CD8-positive, alpha-beta memory T cell (primary cell): ENCODE measurements at places on chromosomes 1 and 21. TPM values are rescaled to one million over a fixed set of nuclear protein-coding genes. Genes with fewer than 3 reads are reported as not detected.

The DNM3 gene
- total RNA-seq: 0.64 TPM

The OR6N1 gene
- not detected for total RNA-seq

- no peaks in the 10 kb centered on the region for H3K4me1 ChIP-seq
- no peaks in the 10 kb centered on the region for H3K36me3 ChIP-seq
- DNase-seq: no peak
These were observed 129.8 kb upstream of the PALMD start for GRCh38 chr1:99516141-99516540.

- DNase-seq: no peak
- no peaks in the 10 kb centered on the region for H3K36me3 ChIP-seq
- no peaks in the 10 kb centered on the region for H3K4me1 ChIP-seq
- no peak overlapping the region for H3K4me3 ChIP-seq
- H3K27me3 ChIP-seq: no peaks in the 10 kb centered on the region
- no peak overlapping the region for H3K27ac ChIP-seq
These were observed 77.6 kb downstream of the DDR2 start for GRCh38 chr1:162709870-162710269.

DNA sequence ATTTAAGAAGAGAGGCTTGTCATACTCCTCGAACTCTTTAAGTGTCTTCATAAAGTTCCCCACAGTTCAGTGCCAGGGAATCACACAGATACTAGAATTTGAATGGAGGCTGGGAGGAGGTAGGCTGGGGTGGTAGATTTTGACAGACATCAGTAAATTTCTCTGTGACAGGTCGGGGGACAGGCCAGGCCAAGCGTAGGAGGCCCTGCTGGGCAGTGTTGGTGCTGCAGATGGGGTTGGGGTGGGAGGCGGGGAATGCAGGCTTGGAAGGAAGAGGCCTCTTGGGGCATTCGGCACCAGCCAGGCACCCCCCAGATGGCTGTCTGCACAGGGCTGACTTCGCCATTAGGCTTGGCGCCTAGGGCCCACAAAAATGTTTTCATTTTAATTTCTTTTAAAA lies 84.0 kb downstream of the MAN1C1 start:
- no peak for DNase-seq
- peaks cover 47% of the 10 kb centered on the region for H3K4me1 ChIP-seq
- H3K27ac ChIP-seq: no peak overlapping the region
- H3K36me3 ChIP-seq: peaks cover 4% of the 10 kb centered on the region
- no peak overlapping the region for H3K4me3 ChIP-seq

- H3K4me3 ChIP-seq: peak overlapping the region; percentile 64
- H3K36me3 ChIP-seq: peaks cover 73% of the 10 kb centered on the region
- no peaks in the 10 kb centered on the region for H3K27me3 ChIP-seq
These were observed 9.7 kb downstream of the CD2 start for GRCh38 chr1:116763787-116764465.

- peaks cover 43% of the 10 kb centered on the region for H3K4me1 ChIP-seq
- no peaks in the 10 kb centered on the region for H3K27me3 ChIP-seq
- no peaks in the 10 kb centered on the region for H3K36me3 ChIP-seq
- DNase-seq: peak; percentile 72
- peak overlapping the region; percentile 61 for H3K4me3 ChIP-seq
- peak overlapping the region; percentile 83 for H3K27ac ChIP-seq
These were observed 5.4 kb upstream of the NFIA start for GRCh38 chr1:61076728-61077675.
